ENCODE measurements at places on chromosomes 3 and 15.
A peak's percentile ranks its signal among the peaks of the same experiment; 100 is the strongest.

DNA sequence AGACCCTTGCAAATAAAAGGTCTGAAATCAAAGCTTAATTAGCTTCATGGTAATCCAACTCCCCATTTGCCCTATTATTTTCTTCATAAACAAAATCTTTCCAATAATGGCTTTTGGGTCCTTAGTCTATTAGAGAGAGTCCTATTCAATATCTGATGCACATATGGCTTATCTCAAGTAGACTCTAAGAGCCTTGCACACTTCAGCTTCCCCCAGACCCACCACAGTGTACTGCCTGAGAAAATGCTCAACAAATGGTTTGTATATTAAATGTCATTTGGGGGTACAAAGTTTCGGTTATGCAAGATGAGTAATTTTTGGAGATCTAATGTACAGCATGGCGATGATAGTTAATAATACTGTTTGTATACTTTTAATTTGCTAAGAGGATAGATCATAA is 28.9 kb downstream of the FSTL1 start:
- DNase-seq, result no peak

DNA sequence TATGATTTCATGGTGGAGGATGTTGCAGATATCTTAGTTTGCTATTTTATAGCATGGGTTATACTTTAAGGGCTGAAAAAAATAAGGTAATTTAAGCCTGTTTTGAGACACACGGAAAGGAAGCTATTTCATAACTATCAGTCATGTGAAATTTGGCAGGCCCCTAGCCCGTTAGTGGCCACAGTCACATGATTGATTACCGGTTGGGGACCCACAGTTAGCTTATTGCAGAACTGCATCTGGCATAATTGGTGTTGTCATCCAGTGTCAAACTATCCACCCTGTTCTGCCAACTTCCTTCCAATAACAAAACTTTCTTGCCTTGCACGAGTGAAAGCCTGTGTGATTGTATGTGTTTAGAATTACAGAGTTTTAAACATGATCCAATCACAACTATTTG is 35.2 kb downstream of the FNDC3B start:
- DNase-seq, result no peak

DNA sequence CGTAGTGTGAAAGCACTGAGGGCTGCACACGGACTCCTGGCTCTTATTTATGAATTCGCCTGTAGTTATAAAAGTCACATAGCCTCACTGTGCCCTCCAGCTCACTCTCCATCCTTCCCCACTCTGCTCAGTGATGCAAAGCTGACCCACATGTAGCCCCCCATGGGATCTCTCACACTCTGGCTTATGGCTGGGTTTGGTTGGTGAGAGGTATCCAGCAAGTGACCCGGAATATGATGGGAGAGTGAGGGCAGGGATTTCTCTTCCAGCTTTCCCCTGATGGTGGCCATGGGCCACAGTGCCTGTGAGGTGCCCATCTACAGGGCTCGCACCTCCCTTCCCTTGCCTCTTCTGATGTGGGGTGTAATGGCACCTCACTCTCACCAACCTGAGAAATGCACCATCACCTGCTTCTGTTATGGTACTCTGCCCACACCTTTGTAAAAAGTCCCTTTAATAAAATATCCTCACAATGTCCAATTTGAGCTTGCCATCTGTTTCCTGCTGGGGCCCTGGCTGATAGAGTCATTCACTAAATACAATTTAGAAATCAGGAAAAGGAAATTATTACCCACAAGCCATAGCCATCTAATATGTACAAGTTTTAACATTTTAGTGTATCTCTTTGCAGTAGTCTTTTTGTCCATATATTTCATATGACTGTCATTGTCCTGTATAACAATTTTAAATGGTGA is 93.6 kb downstream of the SCN11A start:
- no peak for DNase-seq

DNA sequence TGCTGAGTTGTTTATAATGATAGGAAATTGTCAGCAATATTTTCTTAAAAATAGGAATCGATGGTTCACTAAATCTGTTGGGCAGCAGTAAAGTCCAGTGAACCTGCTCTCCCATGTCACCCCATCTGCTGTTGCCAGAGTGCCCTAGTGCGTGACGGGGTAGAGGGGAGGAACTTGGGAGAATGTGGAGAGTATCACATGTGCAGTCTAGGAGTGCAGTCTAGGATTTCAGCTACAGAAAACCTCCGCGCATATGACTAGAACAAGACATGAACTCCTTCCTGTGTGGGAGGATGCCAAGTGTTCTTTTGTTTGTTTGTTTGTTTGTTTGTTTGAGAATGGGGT is 74.6 kb upstream of the ACAD9 start:
- no peak for DNase-seq

DNA sequence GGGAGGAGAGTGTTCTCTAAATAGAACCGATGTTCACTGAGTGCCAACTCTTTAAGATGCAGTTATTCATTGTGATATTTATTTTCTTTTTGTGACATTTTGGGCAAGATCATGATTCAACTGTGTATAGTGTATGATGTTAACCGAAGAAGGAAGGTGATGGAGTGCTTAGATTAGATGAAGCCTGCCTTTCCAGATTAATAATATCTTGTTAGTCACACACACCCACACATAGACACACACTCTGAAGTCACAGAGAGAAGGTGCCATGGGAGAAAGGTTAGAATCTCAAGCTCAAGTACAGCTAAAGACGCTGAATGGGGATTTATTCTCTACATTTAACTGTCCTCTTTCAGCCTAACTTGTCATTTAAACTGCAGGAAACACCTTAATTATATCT is 77.0 kb downstream of the SLC9A9 start:
- DNase-seq, result no peak

- peak; percentile 42 for DNase-seq
Measured at GRCh38 chr3:146780251-146780650, 175.1 kb upstream of the PLSCR5 start.

DNA sequence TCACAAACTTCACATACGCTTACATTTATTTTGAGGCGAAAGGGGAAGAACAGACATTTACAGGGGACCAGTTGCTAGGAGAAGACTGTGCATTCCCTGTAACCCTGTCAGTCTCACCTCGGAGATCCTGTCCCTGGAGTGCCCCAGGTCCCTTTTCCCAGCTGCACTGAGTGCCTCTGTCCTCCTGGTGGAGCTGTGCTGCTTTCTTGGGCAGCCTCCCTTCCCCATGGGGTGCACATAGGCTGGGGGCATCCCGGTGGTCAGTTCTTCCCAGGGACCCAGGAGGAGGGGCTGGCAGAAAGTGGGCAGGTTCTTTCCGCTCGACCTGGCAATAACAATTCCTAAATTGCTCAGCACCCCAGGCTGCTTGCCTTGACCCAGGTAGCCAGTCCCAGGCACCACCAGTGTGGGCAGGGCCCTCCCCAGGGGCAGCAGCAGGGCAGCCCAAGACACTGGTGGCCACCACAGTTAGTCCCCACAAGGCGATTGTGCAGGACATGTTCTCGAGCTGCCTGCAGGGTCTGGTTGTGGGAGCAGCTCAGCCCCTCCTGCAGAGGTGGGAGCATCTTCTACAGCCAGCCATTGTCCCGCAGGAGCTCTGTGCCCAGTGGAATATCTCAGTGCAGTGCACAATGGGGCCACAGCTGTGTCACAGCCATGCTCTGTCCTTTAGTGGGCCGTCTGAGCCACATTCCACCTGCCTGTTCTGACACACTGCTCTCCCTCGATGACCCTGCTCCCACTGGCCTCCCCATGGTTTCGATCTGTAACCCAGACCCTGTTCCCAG is 36.3 kb downstream of the APBA2 start:
- no peak for DNase-seq

DNA sequence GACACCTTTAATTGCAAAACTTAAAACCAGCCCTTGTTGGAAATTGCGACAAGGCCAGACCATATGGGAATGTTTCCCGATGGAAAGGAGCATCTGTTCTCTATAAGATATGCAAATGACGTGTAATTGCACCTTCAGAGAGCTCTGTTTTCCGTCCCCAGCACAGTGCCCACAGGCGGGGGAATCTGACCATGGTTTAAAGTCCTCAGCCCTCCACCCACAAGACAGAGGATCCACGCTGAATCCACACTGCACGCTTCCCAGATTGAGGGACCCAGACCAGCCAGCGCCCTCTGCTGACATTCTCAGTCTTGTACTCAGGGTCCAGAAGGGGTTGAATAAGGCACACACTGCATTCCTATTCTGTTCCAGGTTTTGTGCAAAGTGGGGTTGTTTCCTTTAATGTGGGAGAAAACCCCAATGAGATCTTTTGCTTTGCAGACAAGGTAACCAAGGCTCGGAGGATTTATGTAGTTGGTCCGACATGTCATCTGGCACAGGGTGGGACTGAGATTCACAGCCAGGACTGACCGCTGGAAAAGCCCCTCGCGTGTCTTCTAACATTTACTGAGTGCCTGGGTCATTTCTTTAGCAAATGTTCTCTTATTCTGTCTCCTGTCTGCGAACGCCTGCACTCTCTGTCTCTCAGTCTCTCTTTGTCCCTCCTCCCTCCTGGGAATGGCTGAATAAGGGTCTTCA is 36.8 kb upstream of the KLHL25 start:
- peak; percentile 56 for DNase-seq

DNA sequence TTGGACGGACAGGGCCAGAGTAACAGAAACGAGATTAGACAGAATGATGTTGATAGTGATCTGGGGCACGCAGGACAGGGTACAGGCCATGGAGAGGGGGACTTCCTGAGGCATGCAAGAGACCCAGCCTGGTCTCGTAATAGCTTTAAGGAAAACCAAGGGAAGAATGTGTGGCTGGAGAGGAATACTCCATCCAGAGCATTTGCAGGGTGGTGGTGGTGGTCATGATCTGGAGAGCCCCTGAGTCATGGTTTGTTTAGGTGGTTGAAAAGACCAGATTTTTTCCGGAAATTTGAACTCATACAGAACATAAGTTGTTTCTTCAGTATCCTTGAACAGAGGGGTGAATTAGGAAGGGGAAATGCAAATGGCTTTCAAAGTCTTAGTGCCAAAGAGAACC is 138.5 kb downstream of the DUT start:
- no peak for DNase-seq

GRCh38 chr15:92510163-92510882 is 116.6 kb downstream of the ST8SIA2 start:
- DNase-seq, result peak; percentile 5

GRCh38 chr3:12440927-12441714 is 43.2 kb upstream of the TSEN2 start:
- no peak for DNase-seq

- no peak for DNase-seq
Measured at GRCh38 chr15:81339321-81339720, 15.4 kb upstream of the STARD5 start.

Measured in PC-3 (cell line).